Stimulated activated CD4-positive, alpha-beta T cell treated with anti-CD3 and anti-CD28 coated beads, Interleukin-2, amount 100 ng/mL, for 24 hours (primary cell): ENCODE measurements at places on chromosomes 13 and 19.

GRCh38 chr19:51219307-51219706 lies 5.6 kb upstream of the CD33 start:
- no peak for DNase-seq

GRCh38 chr19:54136086-54136863 lies 1.3 kb upstream of the CNOT3 start:
- no peak for DNase-seq

- DNase-seq = no peak
These were observed 155.7 kb upstream of the SLITRK1 start for GRCh38 chr13:84038001-84038400.

- DNase-seq = no peak
These were observed 29.8 kb downstream of the PNPLA6 start for GRCh38 chr19:7565332-7565731.

- no peak for DNase-seq
These were observed 1.1 kb upstream of the ZNF845 start for GRCh38 chr19:53332484-53332883.

DNA sequence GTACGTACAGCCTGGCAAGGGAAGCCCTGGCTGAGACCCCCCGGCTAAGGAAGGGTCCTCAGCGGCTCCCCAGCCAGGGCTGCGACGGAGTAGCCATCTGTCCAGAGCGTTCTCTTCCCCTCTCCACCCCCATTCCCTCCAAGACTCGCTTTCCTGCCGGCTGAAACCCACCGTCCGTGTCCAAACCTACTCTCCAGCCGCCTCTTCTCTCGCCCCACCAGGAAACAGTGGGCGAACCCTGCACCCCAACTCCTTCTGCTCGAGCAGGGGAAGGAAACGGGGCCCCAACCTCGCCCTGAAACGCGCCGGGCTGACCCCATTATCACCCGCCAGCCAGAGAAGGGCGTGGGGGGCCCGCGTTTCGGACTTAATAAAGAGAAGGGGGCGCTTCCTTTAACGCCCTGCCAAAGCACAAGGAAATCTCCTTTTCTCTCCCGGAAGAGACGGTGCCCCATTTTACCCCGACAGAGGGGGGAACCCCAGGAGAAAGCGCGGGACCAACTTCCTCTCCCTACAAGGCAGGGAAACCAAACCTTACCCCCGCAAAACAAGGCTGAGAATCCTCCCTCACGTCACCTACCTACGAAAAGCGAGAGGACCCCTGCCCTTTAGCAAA lies 2.5 kb downstream of the ZC3H4 start:
- DNase-seq = peak; percentile 61

GRCh38 chr13:97726664-97727280 lies 226.7 kb upstream of the IPO5 start:
- DNase-seq = no peak

GRCh38 chr13:25752957-25753551 lies 298.8 kb downstream of the SHISA2 start:
- DNase-seq = no peak

- no peak for DNase-seq
These were observed 10.7 kb downstream of the PPP1R37 start for GRCh38 chr19:45103508-45104319.

- no peak for DNase-seq
These were observed 1.4 kb downstream of the WDFY2 start for GRCh38 chr13:51585696-51586095.

DNA sequence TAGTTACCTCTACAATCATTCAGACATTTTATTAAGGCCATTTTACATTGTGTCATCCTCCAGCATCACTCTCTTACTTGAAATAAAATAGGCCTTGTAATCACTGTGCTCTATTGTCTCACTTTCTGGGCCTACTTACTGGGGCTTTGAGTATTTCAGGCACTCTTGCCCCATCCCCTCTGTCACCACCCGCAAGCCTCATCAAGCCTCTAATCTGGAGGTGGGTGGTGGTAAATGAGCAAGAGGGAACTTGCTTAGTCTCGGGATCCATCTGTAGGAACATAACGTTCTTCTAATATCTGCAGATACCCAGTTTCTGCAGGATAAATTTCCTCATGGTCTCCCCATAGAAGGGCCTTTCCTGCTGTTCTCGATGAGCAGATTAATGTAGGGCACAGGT lies 19.4 kb upstream of the GPR18 start:
- DNase-seq = no peak

- DNase-seq = no peak
These were observed 83.4 kb downstream of the SIPA1L3 start for GRCh38 chr19:37990362-37990761.

GRCh38 chr13:53336441-53337160 lies 308.0 kb downstream of the OLFM4 start:
- DNase-seq = no peak

GRCh38 chr19:49866933-49867782 lies at the start of gene PNKP:
Gene PNKP, minus strand, starts transcription at chr19:49867576. Its CDS starts 372 bp downstream, at chr19:49867204.
- DNase-seq = peak; percentile 87

DNA sequence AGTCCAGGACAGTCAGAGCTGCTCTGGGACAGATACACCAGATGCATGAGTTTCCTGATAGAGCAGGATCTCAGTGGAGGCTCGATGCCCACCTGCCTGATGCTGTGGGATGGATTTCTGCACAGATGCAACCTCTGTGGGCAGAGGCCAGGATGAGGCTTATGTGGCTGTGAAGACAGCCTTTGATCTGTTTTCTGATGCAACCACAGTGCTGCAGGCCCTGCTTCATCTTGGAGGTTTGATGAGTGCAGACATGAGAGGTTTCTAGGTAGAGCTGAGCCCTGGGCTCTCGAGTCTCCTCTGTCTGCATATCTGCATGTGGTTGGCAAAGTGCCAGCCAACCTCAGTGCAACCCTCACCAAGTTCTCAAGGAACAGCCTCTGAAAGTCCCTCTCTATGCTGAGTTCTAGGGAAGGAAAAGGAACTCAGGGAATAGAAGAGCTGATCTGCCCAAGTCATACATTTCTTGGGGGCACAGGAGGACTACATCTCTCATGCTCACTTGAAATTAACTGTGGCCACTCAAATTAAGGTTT lies 23.1 kb upstream of the TSHZ3 start:
- no peak for DNase-seq

- DNase-seq = no peak
These were observed 287.3 kb upstream of the ZNF507 start for GRCh38 chr19:32058131-32058530.

DNA sequence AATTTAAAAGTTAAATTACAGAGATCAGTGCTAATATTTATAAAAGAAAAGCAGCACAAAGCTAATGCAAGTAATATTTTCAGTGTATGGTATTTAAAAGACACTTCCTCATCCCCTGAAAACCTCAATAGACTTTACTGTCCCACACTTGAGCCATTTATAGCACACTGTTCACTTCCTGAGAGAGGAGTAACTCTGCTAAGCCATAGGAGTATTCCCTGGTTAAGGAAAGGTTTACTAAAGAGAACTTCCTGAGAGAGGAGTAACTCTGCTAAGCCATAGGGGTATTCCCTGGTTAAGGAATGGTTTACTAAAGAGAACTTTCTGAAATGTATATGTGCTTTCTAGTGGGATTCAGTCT lies 159.4 kb downstream of the NHLRC3 start:
- no peak for DNase-seq

GRCh38 chr19:46950526-46951170 lies 69.0 kb upstream of the NPAS1 start:
- no peak for DNase-seq

DNA sequence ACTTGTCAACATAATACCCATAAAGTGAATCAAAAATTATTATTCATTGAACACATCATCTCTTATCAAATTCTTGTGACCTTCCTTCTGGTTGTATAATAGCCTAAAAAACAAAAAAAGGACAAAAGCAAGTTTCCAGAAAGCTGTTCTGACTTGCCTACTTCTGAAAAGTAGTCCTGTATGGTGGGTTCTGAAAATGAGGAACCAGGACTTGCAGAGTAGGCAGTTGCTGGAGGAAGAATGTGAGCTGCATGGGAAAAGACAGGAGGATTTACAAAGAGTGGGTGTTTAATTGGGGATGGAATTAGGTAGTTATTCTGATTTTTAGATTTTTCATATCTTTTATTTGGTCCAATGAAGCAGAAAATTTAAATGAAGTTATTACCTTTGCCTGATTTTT lies 56.7 kb downstream of the RCBTB2 start:
- DNase-seq = no peak

DNA sequence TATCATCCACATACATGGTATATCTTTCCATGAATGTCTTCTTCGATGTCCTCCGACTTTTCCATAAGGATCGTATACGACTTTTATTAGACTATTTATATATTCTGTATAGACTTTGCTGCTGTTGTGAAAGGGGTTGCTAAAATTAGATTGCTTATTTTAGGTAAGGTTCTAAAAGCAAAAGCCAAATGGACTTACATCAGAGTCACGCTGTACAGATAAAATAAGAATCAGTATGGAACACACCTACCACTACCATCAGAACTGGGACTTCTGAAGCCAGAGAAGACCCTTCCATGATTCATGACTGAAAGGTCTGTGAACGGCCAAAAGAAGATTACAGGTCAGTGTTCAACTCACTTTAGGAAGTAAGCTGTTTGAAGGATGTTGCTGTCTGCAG lies 8.9 kb downstream of the ANKRD27 start:
- DNase-seq = no peak

GRCh38 chr19:3573162-3573857 lies 566 bp downstream of the HMG20B start:
- DNase-seq = peak; percentile 40

DNA sequence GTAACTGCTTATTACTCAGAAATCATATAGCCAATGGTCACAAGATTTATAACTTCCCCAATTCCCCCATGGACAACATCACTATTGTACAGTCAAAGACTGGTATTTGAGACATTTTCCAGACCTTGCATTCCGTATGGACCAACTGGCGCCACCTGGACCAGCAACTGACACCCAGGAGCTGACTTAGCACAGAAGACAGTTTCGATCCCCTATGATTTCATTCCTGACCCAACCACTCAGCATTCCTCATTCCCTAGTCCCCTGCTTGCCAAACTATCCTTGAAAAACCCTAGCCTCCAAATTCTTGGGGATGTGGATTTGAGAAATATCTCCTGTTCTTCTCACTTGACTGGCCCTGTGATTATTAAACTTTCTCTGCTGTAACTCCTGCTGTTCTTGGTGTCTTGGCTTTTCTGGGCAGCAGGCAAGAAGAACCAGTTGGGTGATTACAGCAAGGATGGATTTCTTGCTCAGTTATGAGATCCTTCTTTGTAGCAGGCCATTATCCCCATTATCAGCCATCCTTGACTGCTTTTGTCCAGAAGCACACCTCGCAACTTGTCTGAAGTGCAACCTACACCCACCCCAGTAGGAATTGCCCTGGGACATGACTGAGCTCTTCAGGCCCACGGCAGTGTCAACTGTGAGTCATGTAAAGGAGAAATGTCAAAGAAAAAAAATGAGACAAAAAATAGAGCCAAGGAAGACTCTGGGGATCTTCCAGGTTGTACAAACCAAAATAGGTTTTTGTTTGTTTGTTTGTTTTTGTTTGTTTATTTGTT lies 13.7 kb upstream of the MAP3K10 start:
- no peak for DNase-seq

- no peak for DNase-seq
These were observed 27.3 kb upstream of the SPATA13 start for GRCh38 chr13:24133021-24133795.

- DNase-seq = peak; percentile 9
These were observed 2.8 kb downstream of the UBA2 start for GRCh38 chr19:34430738-34431625.

- no peak for DNase-seq
These were observed 1394.2 kb upstream of the ATXN8OS start for GRCh38 chr13:68713394-68713793.

DNA sequence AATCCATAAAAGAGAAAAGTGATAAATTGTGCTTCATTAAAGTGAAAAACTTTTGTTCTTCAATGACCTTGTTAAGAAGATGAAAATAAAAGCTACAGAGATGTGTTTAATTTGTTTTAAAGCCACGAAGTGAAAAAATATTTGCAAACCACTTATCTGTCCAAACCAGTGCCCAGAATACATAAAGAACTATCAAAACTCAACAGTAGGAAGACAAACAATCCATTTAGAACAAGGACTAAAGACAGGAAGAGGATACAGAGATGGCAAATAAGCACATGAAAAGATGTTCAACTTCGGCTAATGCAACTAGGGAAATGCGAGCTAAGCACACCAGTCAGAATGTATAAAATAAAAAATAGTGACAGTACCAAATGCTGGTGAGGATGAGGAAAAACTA lies 15.0 kb downstream of the GJB6 start:
- DNase-seq = no peak

DNA sequence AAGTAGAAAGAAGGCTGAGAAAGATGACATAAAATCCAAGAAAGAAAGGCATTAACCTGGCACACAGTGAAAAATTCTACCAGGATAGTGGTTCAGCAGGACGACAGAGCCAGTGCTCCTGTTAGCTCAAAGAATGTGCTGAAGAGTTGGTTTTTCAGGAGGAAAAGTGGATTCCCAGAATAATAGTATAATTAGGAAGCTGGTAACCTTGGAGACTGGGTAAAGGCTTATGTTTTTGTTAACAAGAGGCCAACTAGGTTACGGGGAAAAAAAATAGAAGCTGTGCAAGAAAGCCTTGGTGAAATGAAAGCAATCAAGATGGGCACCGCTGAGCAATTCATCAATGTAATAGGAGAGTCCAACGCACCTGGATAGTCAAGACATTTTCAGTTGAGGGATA lies 54.7 kb downstream of the SLC15A1 start:
- no peak for DNase-seq

DNA sequence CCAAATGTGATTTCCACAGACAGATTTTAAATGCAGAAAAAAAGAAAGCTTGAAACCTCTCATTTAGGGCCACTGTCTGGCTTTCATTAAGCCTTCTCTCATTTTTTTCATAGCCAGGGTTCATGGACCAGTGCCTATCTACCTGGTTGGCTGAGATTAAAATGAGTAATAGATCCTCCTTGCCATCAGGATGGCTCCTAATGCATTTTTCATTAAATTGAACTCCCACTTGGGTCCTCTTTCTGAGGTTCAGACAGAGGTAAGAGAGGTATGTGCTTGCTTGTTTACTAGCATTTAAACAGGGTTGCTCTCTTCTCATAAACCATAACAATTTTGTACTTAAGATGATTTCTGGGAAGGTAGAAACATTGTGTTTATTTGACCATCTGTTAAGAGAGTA lies 473.0 kb downstream of the TBC1D4 start:
- no peak for DNase-seq

- DNase-seq = no peak
These were observed 365.6 kb upstream of the SLC10A2 start for GRCh38 chr13:103431856-103432255.

- DNase-seq = no peak
These were observed 455.2 kb upstream of the ZNF507 start for GRCh38 chr19:31890230-31890629.

- no peak for DNase-seq
These were observed 539.9 kb downstream of the OLFM4 start for GRCh38 chr13:53568491-53568890.

- DNase-seq = no peak
These were observed 43.3 kb downstream of the RFX2 start for GRCh38 chr19:6066661-6067646.

DNA sequence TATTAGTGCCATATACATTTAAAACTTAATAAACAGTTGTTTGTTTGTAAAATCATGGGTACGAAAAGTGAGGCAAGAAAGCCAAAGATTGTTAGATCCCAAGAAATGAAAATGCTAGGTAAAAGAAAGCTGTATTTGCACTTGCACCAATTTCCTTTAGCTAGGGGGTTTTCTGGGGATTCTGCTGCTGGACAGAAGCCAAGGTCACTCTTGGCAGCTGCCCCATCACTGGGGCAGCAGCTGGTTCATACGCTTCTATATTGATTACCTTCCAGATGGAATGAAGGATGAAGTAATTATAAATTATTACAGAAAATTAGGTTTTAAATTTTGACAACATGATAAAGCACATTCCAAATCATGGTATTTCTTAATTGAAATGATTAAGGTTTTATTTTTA lies 127.4 kb downstream of the SLITRK5 start:
- DNase-seq = no peak

- DNase-seq = no peak
These were observed 10.1 kb upstream of the LRCH1 start for GRCh38 chr13:46542833-46543232.
